ENCODE measurements at places on chromosomes 12 and 14.

DNA sequence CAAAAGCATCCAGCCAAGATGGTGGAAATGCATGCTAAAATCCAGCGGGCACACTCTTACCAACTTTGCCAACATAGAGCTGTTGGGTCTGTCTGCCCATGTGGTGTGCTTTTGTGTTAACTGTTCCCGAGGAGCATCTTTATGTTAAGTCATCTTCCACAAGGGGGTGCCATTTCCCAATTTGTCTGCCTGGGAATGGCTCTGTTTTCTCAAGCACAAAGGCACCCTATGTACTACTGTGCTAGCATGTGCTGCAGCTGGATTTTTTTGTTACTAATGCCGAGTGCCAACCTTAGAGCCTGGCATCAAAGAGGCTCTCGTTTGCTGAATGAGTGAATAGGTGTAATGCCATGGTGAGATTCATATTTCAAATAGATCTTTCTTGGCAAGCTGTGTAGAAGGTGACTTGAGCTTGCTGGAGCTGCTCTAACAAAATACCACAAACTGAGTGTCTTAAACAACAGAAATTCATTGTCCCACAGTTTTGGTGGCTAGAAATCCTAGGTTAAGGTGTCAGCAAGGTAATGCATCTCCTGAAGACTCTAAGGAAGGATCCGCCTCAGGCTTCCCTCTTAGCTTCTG is 74.3 kb downstream of the TRHDE start:
- DNase-seq = no peak

GRCh38 chr14:23640524-23641141 is 4.5 kb downstream of the DHRS2 start:
- DNase-seq = peak; percentile 27

DNA sequence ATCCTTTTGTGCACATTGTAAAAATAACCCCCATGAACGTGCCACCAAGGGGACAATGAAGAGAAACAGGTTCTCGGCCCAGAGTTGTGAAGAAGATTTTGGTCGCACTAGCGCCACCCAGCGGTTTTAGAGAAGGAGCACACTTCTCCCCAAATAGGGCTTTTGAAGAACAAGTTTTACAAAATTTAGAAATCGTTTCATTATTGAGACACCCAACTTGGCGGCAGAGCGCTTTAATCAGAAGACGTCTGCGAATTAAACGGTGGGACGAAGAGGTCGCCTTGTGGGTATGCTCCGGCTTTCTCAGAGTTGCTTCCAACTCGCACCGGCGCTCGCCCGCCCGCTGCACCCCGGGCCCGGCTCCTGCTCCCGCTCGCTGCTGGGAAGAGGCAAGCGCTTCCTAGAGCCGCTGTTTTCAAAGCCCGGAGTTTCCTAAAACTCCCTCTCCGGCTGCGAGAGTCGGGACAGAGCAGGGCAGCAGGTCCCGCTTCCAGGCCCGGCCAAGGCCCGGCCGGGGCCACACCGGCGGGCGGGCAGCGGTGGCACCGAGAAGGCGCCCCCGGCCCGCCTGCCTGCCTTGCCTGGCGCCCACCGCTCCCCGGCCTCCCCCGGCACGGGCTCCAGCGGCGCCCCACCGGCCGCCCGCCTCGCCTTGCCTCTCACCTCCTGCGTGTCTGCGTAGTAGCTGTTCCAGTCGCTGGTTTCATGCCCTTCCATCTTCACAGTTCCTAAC is 645 bp downstream of the FOXA1 start:
- DNase-seq = peak; percentile 79

GRCh38 chr12:210277-211141 is 3.4 kb downstream of the SLC6A12 start:
- no peak for DNase-seq

GRCh38 chr14:85535991-85536832 is 6.3 kb downstream of the FLRT2 start:
- DNase-seq = no peak

- no peak for DNase-seq
These were observed 49.7 kb downstream of the MARK3 start for GRCh38 chr14:103434868-103435442.

DNA sequence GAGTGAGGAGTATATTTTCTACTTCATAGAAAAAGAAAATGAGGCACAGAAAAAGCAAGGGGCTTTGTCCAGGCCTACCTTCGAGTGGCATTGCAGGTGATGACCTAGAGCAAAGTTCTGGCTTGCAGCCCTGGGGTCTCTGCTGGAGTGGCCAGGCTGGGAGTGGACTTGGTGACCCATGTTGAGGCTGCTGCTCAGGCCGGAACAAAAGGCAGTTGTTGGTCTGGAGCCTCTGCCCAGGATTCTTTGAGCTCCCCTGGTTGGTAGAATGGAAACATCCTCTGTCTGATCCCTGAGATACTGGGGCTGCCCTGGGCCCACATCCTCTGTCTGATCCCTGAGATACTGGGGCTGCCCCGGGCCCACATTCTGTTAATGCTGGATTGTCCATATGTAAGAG is 86.1 kb downstream of the ADCK1 start:
- DNase-seq = no peak

- no peak for DNase-seq
These were observed 19.7 kb upstream of the RAB35 start for GRCh38 chr12:120136093-120136770.

DNA sequence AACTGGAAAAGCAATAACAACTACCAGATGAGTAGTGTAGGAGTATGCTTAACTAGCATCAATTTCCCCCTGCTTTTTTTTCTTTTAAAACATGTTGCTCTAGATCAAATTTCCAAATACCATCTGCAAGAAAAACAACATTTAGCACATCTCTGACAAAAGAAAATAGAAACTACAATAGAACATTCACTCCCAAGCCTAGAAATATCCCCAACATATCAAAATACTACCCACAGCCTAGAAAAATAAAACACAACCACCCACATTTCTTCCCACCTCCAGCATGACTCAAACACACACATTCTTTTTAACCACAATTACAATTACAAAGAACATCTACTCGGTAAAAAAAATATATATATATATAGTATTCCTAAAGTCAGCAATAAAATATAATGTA is 120.0 kb downstream of the PPFIA2 start:
- no peak for DNase-seq

DNA sequence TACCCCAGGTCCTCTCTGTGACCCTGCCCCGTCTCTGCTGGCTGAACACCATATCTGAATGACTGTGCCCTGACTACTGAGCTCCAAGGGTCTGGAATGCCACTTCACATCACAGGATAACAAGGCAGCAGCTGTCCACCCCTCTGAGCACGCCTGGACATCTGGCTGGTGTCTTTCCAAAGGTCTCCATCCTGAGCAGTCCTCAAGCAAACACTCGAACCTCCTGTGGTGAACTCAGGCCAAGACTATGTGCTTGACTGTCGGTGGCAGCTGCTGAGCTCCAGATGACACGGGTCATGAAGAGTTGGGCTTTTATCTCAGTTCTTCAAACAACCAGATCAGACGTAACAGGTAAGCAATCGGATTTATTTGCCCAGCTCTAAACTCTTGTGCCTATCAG is 117.2 kb upstream of the BCL2L14 start:
- DNase-seq = no peak

DNA sequence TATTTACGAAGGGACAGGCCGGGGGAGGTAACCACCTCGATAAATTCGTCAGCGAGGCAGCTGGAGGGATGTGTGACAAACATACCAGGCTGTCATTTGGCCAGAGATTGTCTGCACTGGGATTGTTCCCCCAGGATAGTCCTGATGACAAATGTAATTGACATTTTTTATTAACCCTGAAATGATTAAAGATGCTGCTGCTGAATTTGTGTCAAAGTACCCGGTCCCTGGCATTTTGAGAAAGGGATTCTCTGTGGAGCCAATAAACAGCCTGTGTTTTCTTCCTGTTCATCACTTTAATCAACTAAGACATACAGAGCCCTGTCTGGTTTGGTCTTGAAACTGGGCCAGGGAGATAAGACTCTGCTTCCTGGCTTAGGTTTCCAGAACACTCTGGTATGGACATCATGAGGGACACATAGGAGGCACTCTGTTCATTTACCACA is 117.6 kb downstream of the SLC25A47 start:
- no peak for DNase-seq

DNA sequence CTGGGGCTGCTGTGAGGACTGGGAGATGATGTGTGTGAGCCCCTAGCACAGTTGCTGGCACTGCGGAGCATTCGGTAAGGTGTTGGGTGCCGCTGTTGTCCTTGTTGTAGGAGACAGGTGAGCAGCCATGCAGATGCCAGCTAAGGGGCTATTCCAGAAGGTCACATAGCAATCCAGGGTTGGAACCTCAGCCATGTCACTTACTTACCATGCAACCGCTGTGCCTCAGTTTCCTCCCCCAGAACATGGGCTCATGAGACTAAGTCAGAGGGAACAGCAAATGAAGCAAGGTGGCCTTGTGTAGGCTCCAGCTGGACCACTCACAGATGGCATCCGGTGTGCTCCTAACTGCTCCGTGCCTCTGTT is 13.2 kb downstream of the DTX1 start:
- no peak for DNase-seq

- DNase-seq = no peak
These were observed 627 bp downstream of the CPM start for GRCh38 chr12:68932128-68932960.

DNA sequence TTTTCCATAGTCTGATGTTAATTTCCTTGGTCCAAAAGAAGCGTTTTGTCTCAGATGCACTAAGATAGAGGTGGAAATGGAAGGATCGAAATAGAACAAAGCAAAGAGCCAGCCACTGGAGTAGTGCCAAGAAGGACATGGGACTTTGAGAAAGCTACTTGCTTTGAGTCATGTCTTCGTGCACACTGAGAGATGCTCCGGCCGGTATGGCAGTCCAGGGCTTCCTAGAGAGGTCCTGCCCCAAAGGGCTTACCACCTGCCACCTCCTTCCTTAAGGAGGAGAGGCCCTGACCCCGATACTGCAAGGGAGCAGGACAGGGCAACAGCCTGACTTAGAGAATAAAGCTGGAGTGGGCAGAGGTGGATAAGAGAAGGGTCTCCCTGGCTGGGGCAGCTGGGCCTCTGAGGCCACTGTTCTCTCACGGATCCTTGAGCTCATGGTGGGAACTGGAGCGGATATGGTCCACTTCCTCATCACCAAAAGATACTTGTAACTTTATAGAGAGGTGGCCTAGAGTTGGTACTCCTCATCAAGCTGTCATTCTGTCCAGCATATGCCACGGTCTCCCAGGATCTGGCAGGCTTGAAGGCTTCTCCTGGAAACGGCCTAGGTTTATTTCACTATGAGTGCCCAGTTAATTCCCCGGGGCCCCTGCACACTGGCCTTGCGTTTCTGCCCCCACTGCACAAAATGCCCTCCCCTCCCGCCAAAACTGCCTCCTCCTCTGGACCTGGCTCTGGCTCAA is 57.4 kb downstream of the FOXN3 start:
- no peak for DNase-seq

DNA sequence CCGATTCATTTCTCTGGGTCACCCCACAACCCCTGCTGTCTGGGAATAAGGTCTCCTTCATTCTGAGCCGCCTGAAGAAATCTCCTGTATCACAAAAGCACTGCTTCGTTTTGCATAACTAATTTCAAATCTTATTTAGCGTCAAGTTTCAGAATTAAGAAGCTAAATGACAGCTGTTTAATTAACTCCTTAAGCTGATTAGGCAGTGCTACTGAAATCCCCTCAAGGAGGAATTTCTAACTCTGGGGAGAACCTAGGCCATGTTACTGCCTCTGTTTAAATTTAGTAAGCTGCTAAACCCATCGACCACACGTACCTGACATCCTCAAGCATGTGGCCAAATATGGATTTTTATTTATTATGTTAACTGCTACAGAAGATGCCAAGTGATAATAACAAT is 373.6 kb downstream of the GLT1D1 start:
- DNase-seq = no peak

- no peak for DNase-seq
These were observed 106.8 kb upstream of the RPH3A start for GRCh38 chr12:112684742-112685141.

DNA sequence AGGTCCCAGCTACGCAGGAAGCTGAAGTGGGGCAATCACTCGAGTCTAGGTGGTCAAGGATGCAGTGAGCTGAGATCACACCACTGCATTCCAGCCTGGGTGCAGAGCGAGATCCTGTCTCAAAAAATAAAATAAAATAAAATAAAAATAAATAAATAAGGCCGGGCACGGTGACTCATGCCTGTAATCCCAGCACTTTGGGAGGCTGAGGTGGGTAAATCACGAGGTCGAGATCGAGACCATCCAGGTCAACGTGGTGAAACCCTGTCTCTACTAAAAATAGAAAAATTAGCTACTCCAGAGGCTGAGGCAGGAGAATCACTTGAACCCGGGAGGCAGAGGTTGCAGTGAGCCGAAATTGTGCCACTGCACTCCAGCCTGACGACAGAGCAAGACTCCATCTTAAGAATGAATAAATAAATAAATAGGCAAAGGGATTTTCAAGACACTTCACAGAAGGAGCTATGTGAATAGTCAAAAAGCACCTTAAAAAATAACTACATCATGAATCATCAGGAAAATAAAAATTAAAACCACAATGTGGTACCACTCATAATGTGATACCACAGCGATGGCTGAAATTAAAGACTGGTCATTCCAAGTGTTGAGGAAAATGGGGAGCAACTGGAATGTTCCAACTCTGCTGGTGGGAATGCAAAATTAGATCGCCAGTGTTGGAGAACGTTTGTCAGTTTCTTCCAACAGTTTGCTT is 92.9 kb upstream of the TBX3 start:
- DNase-seq = no peak

DNA sequence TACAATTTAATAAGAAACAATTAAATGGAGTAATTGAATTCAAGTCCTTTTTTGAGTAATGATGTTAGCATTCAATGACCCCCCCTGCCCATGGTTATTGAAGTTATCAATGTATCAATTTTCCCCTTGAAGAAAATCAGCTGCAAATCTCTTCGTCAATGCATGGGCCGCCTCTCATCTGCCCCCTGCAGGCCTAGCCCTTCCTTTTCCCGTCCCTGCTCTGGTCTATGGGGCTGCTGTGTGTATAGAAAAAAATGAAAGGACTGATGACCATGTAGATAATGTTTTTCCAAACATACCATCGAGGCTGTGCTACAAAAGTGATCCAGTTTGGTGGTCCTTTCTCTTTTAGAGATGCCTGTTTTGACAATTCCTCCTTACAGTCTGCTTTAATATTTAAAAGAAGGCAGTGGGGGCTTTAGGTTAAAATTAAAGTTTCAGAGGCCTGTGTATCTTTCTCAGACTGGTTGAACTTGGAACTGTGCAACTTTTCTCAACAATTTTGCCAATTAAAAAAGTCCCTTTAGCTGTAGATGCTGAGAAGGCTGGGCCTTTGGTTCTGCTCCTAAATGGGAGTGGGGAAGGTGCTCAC is 98.4 kb downstream of the APAF1 start:
- DNase-seq = no peak
